ENCODE measurements at places on chromosomes 5 and 9. TPM values are rescaled to one million over a fixed set of nuclear protein-coding genes. Genes with fewer than 3 reads are reported as not detected.

DNA sequence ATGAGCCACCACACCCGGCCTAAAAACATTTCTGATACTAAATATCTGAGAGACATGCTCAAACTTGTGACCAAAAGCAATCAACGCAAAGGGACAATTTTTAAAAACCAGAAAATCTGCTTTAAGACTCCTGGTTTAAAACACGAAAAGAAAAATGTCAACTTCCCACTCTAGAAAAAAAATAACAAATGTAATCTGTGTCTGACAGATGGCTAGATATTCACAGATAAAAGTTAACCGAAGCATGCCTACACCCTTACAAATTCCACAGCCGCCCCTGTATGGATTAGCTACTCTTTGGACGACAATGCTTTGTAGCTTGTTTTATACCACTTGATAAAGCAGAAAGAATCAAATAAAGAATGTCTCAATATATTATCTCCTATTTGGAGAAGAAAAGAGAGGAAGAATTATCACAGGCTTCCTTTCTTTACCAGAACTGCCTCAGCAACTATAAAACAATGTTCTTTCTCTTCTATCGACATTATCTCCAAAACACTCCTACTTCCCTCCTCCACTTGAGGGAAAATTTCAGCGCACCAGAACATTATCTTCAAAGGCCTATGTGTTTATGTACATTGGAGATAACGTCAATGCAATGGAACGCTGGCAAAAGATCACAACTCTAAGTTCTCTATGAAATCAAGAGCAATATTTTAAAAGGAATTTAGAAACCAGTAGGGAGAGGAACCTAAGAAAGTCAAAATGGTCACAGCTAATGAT, 26.2 kb downstream of the CEMIP2 start:
- no peak overlapping the region for H3K27ac ChIP-seq
- no peaks in the 10 kb centered on the region for H3K4me1 ChIP-seq
- H3K27me3 ChIP-seq = no peaks in the 10 kb centered on the region
- H3K36me3 ChIP-seq = peaks cover 10% of the 10 kb centered on the region
- no peak overlapping the region for H3K4me3 ChIP-seq
- DNase-seq = no peak

DNA sequence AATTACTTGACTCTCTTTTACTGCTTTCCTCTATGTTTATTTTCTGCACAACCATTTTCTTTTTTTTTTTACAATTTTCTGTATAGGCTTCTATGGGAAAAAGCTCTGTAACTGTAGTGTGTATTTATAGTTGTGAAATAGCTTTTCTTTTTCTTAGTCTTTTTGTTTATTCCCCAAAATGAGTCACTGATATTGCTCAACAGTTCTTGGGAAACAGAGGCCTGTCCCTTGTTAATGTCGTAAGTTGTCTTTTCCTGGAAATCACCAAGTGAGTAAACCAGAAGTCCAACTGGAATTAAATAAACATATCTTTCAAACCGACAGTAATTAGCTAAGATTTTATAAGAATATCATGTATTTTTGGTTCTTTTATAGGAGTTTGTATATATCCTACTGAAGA, 325.1 kb upstream of the PRR16 start:
- no peak overlapping the region for H3K4me3 ChIP-seq
- H3K27ac ChIP-seq = peak overlapping the region; percentile 31
- no peaks in the 10 kb centered on the region for H3K4me1 ChIP-seq
- no peak for DNase-seq

The RAD23B gene
- total RNA-seq = 110 TPM

The ABO gene
- 3.8 TPM for total RNA-seq

- no peak for DNase-seq
- H3K27me3 ChIP-seq = no peaks in the 10 kb centered on the region
- no peak overlapping the region for H3K4me3 ChIP-seq
- H3K36me3 ChIP-seq = no peaks in the 10 kb centered on the region
Measured at GRCh38 chr5:16963821-16964220, 27.7 kb upstream of the MYO10 start.
